Stimulated activated CD8-positive, alpha-beta memory T cell treated with anti-CD3 and anti-CD28 coated beads, Interleukin-4, amount 100 ng/mL, for 1 hour (primary cell): ENCODE measurements at places on chromosomes 6 and 20.
A peak's percentile ranks its signal among the peaks of the same experiment; 100 is the strongest.

- DNase-seq: no peak
These were observed 240.5 kb downstream of the ERMARD start for GRCh38 chr6:169991913-169992312.

DNA sequence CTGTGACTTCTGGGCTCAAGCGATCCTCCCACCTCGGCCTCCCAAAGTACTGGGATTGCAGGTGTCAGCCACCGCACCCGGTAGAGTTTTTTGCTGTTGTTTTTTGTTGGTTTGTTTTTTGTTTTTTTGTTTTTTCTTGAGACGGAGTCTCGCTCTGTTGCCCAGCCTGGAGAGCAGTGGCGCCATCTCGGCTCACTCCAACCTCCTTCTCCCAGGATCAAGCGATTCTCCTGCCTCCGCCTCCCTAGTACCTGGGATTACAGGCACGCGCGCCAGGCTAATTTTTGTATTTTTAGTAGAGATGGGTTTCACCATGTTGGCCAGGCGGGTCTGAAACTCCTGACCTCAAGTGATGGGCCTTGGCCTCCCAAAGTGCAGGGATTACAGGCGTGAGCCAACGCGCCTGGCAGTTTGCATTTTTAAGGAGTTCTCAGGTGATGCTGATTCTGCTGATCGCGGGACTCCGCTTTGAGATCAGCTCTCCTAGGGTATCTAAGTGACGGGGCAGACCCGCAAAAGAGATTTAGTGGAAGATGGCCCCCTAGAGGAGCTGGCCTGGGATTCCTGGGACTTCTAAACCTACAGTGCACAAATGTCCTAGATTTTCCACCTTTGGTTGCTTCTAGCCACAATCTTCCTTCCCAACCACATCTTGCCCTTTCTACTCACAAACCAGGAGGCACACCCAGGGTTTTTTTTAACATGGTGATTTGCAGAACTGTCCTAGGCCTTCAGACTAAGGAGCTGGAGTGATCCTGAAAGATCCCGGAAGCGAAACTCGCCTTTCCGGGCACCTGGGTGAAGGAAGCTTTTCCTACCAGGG lies 45.2 kb downstream of the DPPA5 start:
- no peak for DNase-seq

DNA sequence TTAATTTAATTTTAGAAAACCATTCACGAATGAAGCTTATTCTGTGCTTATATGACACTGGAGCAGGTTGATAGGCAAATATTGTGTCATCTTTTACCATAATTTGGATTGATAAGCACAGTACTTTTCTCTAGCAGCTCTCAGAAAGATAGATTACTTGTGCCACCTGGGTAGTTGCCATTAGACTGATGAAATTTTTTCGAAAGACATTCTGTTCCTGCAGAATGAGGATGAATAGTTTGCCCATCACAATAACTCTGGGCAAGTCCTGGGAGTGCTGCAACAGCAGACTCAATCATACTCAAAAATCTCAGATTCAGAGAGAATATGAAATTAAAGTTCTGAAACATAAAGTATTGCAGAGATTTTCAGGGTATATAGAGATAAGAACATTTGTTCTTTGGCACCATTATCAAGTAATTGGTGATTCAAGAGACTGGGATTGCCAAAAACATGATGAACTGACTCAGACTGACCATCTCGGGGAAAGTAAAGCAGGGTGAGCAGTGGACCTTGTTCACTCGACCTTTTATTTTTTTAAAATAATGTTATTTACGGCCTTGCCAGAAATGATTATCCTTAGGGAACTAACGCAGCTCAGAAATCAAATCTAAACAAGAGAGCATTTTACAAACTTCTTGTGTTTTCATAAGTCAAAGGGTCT lies 65.8 kb upstream of the PTCHD4 start:
- no peak for DNase-seq

DNA sequence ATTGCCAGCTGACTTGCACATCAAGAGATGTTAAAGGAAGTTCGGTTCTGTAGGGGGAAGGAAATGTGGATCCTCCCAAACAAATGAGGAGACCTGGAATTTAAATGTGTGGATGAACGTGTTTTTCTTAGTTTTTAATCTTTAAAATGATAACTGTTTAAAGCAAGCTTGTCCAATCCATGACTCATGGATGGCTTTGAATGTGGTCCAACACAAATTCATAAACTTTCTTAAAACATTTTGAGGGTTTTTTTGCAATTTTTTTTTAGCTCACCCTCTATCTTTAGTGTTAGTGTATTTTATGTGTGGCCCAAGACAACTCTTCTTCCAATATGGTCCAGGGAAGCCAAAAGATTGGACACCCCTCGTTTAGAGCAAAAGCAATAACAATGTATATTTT lies 12.6 kb downstream of the TUBB2B start:
- DNase-seq: no peak

DNA sequence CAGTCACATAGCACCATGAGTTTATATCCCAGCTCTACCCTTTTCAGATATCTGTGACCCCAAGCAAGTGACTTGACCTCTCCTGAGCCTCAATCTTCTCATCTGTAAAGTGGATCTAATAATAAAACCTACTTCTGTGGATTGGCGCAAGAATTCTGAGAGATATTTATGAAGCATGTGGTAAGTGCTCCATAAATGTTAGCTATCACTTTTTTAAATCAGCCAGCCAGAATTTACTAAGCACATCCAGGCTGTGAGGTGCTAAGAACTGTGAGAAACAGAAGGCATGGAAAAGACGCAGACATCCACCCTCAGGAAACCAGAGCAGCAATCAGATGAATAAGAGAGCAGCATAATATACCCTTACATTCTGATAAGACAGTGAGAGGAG lies 862 bp downstream of the C20orf96 start:
- no peak for DNase-seq

DNA sequence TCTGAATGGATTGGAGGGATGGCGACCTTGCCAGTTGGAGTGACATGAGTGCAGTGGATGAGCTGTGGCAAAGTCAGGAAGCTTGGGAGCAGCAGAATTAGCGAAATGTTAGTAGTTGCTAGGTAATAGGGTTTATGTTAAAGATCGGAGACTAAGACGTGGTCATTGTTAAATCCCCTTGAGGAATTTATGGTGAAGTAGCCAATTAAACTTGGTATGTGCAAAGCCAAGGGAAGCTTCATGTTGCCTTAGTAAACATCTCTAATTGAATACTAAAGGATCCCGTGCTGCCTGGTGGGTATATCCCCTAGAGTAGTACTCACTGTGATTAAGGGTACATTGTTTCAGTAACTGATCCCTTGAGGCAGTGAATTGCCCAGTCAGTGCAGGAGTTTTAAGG lies 106.0 kb downstream of the PRIM2 start:
- DNase-seq: no peak

- DNase-seq: no peak
These were observed 30.7 kb downstream of the LYRM4 start for GRCh38 chr6:5230081-5230480.

DNA sequence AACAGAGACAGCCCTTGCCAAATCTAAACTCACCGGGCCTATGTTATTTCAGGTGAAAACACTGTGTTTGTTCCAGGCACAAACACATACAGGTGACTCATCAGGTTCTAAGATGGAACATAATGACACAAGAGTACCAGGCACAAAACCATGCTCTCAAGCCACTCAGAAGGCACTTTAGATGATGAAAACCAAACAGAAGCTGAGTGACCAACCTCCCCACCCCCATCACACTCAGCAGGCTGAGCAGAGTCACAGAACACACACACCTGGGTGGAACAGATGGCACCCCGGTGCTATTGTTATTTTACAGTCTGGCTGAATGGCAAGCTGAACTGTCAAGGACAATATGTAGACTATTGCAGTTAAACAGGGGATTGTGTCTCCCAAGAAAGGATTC lies 20.6 kb upstream of the NKX2-2 start:
- DNase-seq: no peak

DNA sequence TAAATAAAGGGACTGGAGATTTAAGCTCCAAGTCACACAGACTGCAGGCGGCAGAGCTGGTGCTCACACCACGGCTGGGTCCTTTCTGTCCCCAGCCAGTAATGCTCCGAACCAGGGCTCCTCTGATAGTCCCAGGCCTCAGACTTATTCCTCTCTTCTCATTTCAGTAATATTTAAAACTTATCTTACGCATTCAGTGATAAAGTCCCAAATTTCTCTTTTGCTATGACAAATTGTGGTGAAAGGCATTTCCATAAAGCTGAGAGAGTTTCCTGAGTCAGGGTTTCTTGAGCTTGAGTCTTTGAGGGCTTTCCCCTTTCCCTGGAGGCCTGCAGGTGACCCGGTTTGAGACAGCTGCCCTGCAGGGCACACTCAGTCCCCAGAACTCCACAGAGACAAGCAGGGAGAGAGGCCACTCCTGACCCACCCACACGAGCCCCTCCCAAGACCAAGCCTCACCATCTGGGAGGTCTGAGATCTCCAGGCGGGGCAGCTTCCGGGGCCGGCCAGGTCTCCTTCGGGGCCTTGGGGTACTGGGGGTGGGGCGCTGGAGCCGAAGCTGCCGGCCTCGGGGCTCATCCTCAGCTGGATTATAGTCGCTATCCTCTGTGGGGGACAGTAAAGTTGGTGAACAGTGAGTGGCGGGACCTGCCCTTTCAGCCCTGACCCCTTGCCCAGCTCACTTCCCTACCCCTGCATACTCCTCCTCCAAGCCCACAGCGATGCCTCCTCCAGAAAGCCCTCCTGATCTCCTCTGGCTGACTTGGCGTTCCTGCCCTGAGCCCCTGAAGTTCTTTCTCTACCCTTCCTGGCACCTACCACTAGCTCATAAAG lies 6.6 kb downstream of the ZNF335 start:
- no peak for DNase-seq

- DNase-seq: peak; percentile 37
These were observed 2.3 kb downstream of the E2F3 start for GRCh38 chr6:20403766-20404640.

DNA sequence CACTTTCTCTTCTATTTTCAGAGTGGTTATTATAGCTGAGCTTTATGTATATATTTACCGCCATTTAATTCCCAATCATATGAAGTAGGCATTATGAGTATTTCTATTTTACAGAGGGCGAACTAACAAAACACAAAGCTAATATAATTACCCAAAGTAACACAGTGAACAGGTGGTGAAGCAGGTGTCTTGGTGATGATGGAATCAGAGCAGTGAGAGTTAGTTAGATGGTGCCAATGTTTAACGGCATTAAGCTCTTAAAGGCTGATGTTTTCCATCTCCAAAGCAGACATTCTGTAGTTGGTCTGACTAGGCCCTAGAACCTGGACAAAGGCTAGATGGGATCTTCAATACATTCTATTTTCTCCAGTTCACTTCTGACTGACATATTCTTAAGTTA lies 551.1 kb upstream of the SYNCRIP start:
- DNase-seq: no peak

DNA sequence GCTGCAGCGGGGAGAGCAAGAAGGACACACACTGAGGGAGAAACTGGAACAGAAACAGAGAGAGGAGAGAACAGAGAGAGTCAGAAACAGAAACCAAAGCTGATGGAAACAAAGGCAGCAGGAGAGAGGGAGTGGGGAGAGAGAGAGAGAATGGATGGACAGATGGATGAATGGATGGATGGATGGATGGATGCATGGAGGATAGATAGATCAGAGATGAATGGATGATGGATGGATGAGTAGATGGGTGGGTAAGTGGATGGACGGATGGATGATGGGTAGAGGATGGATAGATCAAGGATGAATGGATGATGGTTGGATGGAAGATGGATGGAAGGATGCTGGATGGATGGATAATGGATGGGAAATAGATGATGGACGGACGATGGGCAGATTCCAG lies 35.0 kb upstream of the PHACTR3 start:
- DNase-seq: no peak

DNA sequence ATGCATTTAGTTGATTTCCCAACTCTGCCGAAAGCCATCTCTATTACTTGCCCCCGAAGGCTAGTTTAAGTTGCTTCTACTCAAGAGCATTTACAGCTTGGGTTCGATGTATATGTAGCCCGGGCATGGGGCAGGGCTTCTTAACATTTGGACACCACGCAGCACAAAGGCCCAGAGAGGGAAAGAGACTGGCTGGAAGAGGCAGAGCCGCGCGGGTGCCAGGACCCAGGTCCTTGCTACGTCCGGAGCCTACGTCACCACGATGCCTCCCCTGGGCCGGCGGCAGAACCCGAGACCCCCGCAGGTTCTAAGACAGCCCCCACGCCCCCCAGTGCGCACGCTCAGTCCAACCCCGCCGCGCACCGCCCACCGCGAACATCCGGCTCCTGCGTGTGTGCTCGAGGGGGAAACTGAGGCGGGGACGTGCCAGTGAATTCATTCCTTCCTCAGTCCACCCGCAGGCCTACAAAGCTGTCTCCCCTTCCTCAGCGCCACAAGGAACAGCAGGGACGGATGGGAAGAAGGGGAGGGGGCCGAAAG lies 367 bp upstream of the PCIF1 start:
- DNase-seq: peak; percentile 17

GRCh38 chr6:133114973-133115372 lies 126.2 kb upstream of the EYA4 start:
- no peak for DNase-seq

DNA sequence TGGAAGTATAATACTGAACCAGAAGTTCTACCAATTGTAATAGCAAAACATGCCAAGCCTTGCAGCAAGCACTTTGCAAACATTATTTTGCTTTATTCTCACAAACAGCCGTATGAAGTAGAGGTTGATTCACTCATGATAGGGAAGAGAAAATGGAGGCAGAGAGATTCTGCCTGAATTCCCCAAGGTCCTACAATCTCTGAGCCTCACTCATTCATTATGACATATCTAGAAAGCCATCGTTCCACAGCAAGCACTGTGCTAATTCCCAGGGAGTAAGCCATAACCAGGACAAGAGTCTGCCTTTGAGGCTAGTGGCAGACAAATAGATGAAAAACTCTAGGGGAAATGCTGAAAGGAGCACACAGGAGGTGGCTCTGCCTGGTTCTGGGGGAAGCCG lies 288.0 kb downstream of the TSHZ2 start:
- no peak for DNase-seq
